ENCODE measurements at places on chromosomes 5 and 9.
A peak's percentile ranks its signal among the peaks of the same experiment; 100 is the strongest.

GRCh38 chr5:68345582-68345981 lies 130.0 kb downstream of the PIK3R1 start:
- DNase-seq, result no peak

- DNase-seq, result no peak
Observed at GRCh38 chr5:141941307-141941706, 16.7 kb downstream of the PCDH12 start.

DNA sequence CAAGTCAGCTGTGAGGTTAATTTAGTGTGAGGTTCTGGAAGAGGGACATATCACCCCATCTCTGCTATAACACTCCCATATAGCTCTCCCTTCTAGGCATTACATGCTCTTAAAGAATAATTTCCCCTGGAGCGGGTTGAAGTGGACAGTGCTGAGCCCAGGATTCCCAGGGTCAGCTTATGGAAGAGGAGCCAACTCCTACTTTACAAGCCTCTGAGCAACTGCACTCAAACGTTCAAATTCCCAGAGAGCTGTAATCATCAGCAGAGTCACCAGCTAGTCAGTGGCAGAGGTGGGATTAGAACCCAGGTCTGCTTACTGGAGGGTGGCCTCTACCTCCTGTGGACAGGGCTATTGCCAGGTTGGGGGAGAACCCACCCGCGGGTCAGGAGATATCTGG lies 1.4 kb downstream of the NEURL1B start:
- no peak for DNase-seq

DNA sequence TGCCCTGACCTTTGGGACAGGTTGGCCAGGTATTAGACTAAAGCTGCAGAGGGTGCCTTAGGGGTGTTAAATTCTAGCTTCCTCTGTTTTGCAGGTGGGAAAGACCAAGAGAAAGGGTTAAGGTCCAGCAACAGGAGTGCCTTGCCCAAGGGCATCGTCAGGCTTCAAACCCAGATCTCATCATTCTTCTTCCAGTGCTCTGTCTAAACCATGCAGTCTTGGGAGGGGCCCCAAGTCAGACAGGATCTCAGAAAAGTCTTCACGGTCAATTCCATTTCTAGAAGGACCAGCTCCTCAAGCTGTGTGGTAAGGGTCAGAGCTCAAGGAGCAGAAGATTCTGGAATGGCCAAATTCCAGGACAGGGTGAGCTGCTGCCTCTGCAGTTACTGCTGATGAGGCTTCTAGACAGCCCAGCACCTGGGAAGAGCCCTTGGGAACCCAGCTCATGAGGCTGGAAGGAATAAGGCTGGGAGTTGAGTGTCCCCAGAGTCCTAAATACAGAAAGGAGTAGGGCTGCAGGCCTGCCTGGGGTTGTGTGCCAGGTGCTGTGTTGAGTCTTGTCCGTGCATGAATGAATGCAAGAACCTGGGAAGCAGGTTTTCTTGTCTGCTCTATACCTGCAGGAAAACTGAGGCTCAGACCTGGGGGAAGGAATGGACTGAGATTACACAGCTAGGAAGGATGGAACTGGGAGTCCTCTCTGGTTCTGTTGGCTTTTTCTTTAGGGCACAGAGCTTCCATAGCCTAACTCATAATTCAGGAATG lies 69.3 kb downstream of the WWC1 start:
- no peak for DNase-seq

DNA sequence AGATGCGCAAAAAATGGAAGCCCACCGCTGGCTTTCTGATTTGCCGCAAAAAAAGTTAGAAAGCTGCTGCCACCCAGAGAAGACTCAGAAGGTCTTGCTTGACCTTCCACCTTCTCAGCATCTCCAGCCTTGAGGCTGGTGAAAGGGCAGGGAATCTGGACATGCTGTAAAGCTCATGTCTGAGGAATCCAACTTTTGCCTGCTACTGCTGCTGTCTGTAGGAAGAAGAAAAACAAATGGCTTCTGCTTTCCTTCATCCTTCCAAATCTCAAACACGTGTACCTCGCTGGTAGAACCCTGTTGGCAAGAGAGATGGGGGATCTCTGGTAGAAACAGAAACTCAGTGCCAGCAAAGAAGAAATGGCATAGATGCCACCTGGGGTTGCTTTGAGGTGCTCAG lies 10.2 kb downstream of the TJP2 start:
- no peak for DNase-seq

GRCh38 chr9:89483592-89484474 lies 14.1 kb downstream of the SEMA4D start:
- DNase-seq, result peak; percentile 73

DNA sequence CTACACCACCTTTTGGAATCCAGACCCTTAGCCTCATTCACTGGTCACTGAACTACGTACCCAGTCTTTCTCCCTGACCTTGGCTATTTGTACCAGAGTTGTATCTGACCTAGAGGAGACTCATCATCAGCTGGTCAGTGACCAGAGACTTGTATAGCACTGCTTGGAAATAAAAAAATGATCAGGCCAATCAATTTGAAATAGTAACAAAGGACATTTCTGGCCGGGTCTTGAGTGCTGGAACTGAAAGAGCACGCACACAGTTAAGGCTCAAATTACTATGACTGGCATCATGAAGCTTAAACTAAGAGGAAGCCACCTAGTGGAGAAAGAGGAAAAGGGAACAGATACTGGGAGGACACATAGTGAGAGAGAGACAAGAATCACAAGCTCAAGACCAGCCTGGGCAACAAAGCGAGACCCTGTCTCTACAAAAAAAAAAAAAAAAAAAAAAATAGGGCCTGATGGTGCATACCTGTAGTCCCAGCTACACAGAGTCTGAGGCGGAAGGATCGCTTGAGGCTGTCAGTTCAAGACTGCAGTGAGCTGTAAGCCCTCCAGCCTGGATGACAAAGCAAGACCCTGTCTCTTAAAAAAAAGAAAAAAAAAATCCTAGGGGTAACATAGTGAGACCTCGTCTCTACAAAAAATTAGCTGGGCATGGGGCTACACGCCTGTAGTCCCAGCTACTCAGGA lies 12.8 kb upstream of the SRP19 start:
- peak; percentile 59 for DNase-seq

DNA sequence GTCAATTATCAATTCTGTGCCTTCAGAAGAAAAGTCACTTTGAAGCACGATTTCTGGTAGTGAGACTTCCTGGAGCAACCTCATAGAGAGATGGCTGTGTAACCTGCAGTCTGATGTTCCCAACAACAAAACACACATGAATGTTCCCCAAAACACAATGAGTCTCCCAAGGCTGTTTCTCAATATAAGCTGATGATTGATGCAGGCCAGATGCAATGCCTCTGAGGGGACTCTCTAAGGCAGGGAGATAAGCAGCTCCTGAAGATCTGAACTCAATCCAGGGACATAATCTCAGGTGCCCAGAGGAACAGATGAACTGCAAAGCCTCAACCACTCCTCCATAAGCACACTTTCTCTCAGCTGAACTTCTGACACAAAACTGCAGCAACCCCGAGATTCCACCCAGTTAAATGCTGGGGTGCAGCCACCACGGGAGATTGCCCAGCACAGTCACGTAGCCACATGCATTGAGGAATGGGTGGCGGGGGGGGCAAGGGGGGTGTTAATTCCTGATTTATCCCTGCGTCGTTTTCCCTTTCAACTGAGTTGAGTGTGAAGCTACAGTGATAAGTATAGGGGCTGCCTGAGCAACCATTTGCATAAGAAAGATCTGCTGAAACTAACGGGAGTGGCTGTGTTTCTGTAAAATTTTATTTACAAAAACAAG lies 122.7 kb upstream of the RASEF start:
- DNase-seq, result no peak

- no peak for DNase-seq
Observed at GRCh38 chr5:58143727-58144126, 316.2 kb downstream of the PLK2 start.

GRCh38 chr5:174187481-174187880 lies 142.0 kb downstream of the NSG2 start:
- no peak for DNase-seq

DNA sequence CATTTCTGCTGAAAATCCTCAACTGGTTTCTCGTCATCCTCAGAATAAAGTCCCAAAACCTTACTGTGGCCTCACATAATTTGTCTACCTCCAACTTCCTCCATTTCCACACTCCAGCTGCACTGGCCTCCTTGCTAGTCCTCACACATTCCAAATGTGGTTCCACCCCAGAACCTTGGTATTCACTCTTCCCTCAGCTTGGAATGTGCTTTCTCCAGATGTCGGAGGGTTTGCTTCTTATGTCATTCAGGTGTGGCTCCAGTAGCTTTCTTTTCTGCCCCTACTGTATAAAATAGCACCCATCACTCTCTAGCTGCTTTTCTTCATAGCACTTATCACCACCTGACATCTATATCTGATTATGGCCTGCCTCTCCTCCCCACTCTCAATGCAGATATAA lies 102.5 kb upstream of the IFNK start:
- DNase-seq, result no peak

- no peak for DNase-seq
Observed at GRCh38 chr9:108463932-108464606, 391.7 kb downstream of the ACTL7B start.

GRCh38 chr5:105907016-105907415 lies 1763.7 kb downstream of the EFNA5 start:
- no peak for DNase-seq

- DNase-seq, result no peak
Observed at GRCh38 chr5:166493612-166494011, 1797.8 kb upstream of the WWC1 start.

- no peak for DNase-seq
Observed at GRCh38 chr5:114658194-114658593, 296.3 kb downstream of the KCNN2 start.

GRCh38 chr5:172110921-172111851 lies 76.8 kb downstream of the STK10 start:
- DNase-seq, result peak; percentile 76

GRCh38 chr5:140399979-140400729 lies 1.5 kb upstream of the ANKHD1 start:
- DNase-seq, result no peak

DNA sequence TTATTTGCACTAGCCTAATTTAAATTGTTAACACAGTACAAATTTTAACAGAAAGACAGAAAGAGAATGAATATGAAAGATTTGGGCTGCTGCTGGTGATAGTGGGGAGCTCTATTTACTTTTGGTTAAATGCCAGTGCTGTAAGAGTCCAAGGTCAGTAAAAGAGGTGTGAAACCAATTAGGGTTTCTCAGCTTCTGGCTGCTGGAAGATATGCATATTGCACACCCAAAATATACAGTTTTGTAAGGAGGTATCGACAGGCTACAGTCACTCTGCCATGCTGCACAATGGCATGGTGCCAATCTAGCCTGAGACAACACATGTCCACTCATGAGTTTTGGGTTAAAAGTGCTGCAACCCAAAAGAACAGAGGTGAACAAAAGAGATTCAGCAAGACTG lies 79.3 kb downstream of the PPP2R2B start:
- no peak for DNase-seq

DNA sequence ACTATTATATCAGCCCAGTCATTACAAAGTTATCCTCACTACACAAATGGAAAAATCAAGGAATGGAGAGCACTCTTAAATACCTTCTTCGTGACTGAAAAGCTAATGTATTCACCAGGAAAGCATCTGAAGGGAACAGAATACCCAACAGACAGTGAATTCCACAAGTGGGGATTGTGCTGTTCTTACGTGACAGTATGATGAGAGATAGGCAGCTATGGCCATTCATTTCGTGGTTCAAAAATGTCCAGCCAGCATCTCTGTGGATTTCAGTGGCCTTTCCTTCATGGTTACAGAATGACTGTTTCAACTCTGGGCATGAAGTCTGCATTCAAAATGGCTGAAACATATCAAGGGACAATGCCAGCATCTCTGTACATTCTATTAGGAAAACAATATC lies 323.8 kb downstream of the PRELID2 start:
- DNase-seq, result no peak

DNA sequence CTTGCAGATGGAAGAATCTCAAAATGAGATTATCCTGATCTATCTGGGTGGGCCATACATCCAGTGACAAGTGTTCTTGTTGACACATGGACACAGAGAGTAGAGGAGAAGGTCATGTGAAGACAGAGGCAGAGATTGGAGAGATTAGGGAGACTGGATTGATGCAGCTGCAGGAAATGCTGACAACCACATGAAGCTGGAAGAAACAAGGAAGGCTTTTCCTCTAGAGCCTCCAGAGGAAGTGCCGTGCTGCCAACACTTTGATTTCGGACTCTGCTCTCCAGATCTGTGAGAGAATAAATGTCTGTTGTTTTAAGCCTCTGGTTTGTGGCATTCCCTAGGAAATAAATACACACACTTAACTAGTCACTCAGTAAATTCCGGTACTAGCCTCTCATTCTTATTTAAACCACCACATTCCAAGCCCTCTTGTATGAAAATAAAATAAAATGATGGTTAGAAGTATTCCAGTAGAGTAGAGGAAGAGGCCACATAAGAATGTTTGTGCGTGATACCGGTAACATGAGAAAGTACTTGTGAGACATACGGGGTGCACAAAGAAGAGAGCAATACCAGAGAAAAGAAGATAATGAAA lies 110.9 kb upstream of the DMAC1 start:
- DNase-seq, result no peak

DNA sequence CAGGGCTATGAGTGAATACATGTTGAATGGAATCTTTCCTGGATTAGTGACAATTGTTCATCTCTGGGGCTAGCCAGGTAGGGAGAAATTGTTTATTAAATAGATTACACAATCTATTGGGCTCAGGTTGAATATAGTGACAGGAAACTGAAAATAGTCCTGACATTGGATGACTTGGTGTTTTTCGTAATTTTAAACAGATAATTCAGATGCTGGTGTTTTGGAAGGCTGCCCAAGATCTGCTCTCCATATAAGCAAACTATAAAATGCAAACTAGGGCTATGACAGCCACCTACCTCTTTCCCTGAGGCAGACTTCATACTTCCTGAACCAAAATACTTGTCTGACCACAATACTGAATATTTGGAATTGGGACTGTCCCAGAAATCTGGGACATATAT lies 99.1 kb downstream of the ENC1 start:
- no peak for DNase-seq

GRCh38 chr9:107222020-107222522 lies 61.0 kb upstream of the RAD23B start:
- no peak for DNase-seq

- DNase-seq, result no peak
Observed at GRCh38 chr5:56192246-56192645, 40.9 kb downstream of the ANKRD55 start.

DNA sequence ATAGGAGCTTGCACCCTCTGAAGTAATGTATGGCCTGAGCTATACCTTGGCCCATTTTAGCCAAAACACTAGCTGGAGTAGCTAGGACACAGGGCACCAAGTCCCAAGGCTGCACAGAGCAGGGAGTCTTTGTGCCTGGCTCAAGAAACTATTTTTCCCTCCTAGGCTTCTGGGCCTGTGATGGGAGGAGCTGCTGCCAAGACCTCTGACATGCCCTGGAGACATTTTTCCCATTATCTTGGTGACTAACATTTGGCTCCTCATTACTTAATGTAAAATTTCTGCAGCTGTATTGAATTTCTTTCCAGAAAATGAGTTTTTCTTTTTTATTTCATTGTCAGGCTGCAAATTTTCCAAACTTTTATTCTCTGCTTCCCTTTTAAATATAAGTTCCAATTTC lies 1099.2 kb downstream of the CDH18 start:
- DNase-seq, result no peak

DNA sequence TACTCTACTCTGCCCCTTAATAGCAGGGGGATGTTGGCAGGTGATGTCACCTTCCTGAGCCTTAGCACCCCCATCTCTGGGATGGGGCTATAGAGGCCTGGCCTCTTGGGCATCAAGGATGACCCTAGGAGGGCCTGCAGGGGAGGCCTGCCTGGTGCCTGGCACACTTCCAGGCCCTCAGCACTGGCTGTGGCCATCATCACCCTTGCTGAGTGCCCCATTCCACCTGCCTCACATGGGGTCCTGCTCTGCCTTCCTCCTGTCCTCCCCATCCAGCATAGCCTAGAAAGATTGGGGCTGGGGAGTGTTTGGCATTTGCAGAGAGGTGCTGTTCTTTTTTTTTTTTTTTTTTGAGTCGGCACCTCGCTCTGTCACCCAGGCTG lies 17.7 kb upstream of the PHYHD1 start:
- no peak for DNase-seq

Measured in CD4-positive, alpha-beta T cell treated with Interleukin-12 subunit alpha and Interleukin-12 subunit beta, for 1 hour (primary cell).